ENCODE measurements at places on chromosomes 12 and 14. TPM values are rescaled to one million over a fixed set of nuclear protein-coding genes. Genes with fewer than 3 reads are reported as not detected.

GRCh38 chr12:52306731-52307130, 14.5 kb downstream of the KRT83 start:
- peak; percentile 21 for DNase-seq

- no peak for DNase-seq
Observed at GRCh38 chr12:96077081-96077480, 41.7 kb upstream of the LTA4H start.

- no peak for DNase-seq
Observed at GRCh38 chr12:47750229-47750798, 8.4 kb downstream of the RAPGEF3 start.

DNA sequence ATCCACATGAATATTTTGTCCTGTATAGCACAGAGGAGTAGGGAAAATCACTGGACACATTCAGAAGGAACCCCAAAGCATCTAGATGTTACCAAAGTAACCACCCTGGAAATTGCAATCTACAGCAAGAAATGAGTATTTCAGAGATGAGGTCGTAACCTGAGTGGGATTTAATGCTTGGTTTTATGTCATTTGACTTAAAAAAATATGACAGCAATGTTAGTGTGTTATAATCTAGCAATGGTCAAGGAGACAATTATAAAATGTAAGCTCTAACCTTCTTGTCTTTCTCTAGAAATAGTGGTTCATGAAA, 256.6 kb downstream of the NAV3 start:
- DNase-seq, result no peak

GRCh38 chr12:21849878-21850277, 75.4 kb upstream of the KCNJ8 start:
- DNase-seq, result no peak

DNA sequence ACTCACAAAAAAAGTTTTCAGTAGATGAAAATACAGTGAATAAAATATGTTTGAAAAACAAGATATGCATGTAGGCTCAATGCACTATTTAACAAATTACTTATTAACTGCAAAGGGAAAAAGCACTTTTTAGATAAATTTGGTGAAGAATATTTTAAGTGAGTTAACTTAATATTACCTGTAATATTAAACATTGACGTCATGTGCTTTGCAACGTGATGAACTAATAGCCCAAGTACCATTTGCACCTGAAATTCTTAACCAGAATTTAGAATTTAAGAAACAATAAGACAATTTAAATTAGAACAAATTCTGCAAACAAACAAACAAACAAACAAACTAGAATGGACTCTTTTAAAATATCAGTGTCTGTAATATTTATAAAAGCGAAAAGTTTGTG, 659.0 kb upstream of the NOVA1 start:
- DNase-seq, result no peak

DNA sequence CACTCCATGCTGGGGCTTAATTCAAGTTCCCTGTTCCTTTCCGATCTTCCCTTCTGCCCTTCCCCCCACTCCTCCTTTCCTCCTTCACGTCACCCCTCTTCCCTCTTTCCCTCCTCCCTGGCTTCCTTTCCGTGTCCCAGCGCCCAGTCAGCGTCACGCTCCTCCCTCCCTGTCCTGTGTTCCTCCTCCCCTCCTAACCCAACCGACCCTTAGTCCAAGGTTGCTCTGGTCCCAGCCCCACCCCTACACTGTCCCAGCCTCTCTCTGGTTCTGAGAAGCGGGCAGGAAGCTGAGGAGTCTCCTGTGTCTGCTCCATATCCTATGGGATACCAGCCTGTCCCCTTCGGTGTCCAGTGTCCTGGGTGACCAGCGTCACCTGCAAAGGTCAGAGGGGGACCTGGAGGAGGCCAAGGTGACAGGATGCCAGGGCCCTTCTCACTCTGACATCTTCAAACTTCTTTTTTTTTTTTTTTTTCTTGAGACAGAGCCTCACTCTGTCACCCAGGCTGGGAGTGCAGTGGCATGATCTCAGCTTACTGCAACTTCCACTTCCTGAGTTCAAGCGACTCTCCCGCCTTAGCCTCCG, 56.2 kb upstream of the TSPAN9 start:
- no peak for DNase-seq

DNA sequence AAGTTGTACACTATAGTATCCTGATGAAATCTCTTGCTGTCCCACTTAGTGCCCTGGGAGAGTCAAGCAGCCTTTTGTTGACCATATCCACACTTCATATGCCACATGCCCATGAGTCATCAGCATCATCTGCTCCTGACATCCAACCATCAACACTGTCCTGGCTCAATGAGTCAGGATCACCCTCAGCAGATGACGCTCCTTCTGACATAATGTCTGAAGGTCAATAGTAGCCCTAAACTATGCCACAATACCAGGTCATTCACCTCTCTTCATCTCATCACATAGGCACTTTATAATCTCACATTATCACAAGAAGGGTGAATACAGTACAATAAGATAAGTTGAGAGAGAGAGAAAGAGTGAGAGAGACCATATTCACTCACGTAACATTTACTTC, 369.0 kb upstream of the FAR2 start:
- DNase-seq, result no peak

GRCh38 chr12:2284321-2284813, 231.6 kb downstream of the CACNA1C start:
- DNase-seq, result no peak

- no peak for DNase-seq
Observed at GRCh38 chr14:72745991-72746980, 147.6 kb downstream of the DPF3 start.

The CALM1 gene
- polyA plus RNA-seq, result 642 TPM

DNA sequence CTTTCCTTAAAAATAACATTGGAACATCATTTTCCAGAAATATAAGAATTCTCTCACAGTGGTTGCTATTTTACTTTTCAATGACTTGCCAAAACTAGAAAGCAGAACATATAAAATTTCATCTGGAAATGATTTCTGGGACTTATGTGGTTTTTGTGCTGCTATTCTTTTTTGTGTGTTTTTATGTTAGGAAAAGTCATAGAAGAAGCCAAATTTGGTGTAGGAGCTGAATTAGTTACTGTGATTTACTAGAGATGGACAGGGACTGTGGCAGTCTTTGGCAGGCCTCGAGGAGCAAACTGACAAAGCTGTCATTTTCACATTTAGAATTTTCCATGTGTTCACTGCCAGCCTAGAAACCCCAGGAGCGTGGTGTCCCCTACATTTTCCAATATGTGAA, 38.3 kb upstream of the LDHB start:
- DNase-seq, result no peak

DNA sequence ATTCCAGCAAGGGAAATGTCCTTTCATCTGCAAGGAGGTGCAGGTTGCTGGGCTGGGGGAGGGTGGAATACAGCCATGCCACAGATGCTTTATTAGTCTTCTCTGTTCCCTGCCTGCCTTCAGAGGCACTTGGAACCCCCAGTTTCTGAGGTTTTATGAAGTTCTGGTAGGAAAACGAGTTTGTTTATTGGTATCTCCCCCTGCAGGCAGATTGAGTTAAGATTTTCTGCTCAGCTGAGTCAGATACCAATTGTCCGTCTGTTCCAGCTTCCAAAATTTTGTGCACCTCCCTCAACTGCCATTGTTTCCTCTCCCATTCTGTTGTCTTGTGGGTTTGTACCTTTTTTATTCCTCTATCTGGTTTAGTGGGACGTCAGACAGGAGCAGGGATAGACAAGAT, 155.6 kb downstream of the ETV6 start:
- DNase-seq, result no peak

DNA sequence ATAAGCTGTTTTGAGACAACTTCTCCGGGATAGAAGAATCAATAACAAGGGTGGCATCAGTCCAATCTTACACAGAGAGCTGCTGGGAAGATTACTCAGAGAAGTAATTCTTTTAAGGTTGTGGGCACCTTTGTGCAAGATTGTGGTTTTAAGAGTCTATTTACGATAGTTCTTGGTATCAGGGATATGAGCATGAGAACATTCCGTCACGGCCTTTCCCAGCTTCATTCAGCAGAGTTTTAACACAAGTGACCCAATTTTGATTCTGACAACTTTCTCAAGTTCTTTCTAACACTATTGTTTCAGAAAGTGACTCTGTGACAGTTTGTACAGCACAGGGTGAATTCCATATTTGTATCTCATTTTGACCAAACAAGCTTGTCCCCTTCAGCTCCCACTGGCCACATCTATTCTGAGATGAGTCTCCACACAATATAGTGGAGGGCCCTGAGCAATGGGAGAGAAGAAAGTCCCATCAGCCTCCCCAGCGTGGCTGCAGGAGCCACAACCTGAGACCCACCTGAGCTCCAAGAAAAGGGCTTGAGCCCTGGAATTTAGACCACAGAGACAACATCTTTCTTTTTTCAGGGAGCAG, 869.2 kb downstream of the TMEM121 start:
- DNase-seq, result no peak

The PRPH gene
- polyA plus RNA-seq, result 0.80 TPM

DNA sequence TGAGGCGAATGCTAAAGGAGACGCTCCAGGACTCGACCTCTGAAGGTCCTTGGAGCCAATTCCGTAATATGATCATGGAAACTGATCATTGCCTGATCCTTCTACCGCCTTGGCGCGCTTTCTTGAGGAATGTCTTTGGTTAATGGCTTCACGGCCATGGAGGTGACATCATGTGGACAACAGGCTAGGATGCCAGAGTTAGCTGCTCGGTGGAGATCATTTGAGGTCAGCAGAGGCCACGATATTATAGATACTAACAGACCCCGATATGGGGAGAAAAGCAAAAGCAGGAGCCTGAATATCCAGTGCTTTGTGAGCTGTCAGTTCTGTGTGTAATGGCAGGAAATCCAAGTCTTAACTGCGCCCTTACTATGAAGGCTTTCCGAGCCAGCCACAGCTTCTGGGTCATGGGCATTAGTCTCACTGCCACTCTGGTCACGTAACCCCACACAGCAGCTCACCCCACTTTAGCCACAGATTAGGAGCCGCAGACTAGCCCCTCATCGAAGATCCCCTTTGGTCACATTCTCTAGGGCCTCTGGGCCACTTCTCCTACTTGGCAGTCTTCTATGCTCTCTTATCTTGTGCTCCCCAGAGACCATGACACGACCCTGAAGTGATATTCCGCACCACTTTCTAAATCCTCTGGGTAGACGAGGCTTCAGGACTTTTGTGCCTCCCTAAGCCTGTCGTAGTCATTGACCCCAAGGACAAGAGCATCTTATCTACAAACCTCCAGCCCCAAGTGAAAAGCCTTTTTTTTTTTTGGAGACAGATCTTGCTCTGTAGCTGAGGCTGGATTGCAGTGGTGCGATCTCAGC, 724 bp upstream of the CS start:
- no peak for DNase-seq

The GLT1D1 gene
- polyA plus RNA-seq, result 2.9 TPM

- DNase-seq, result no peak
Observed at GRCh38 chr14:72525087-72525915, 368.6 kb downstream of the DPF3 start.

The SELPLG gene
- 4.0 TPM for polyA plus RNA-seq

DNA sequence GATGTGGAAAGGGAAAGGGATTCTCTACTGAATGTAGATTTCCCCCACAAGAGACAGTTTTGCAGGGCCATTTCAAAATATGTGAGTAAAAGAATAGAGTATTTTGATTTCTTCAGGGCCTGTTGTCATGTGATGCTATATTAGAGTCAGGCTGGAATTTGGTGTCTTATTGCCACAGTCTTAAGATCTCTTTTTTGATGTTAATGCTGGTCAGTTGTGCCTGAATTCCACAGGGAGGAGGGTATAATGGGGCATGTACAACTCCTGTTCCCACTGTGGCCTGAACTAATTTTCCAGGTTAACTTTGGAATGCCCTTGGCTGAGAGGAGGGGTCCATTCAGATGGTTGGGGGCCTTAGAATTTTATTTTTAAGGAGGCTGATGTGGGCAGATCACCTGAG, 111.0 kb upstream of the MAX start:
- no peak for DNase-seq

DNA sequence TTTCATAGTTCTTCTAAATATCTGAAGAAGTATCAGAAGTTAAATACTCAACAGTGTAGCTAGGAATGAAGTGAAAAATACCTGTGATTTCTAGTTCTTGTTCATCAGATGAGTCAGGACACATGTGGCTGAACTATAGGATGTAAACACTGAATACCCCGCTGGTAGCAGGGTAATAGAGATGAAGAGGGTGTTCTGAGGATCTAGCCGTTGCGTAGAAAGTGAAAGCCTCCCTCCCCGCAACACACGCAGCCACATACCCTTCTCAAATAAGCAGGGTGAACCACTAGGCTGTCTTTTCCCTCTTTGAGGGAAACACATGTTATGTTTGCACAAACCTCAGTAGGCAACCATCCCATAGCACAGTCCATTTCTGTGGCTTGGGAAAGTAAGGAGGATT, 16.4 kb upstream of the RNASE12 start:
- no peak for DNase-seq

The TEX52 gene
- polyA plus RNA-seq, result 3.6 TPM

DNA sequence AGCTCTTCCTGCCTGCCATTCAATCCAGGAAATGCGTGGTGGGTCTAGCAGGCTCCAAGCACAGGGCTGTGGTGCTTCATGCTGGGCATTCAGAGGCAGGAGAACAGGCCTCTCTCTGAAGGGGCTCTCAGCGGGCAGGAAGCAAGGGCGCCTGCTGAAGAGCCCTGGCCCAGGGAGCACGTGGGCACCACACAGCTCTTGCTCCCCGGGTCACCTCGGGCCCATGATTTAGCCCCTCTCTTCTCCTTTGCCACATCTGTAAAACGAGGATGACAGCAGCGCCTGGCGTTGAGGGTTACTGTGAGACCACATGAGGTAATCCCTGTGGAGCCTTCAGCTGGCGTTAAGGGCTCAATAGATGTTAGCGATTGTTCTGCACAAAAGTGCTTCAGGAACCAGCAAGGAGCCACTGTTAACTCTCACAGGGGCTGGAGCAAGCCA, 37.6 kb upstream of the SPTLC2 start:
- DNase-seq, result no peak

DNA sequence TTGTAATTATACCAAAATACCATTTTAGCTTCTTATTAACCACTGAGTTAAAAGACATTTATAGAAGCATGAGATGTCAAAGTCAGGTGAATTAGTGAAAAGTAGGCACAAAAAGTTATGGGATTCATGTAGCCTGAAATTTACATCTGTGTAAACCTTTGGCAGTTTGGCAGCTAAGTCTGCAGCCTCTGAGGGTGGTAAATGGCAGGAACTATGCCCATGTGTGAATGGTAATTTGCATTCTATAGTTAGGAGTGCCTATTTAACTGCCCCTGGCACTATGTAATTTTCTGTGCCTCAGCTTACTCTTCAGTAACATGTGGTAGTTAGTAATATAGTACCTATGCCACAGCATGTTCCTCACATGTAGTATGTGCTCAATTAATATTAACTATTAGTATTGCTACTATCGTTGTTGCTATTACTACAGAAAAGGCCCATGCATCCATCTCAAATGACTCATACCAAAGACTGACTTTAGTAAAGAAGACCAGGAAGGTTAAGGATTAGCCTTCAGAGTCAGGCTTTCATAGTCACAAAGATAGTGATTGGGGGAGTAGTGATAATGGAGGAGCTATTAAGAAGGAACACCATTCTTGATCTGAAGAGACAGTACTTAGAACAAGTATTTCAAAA, 258.7 kb upstream of the BTG1 start:
- no peak for DNase-seq

GRCh38 chr12:6262623-6263022, 47.9 kb upstream of the PLEKHG6 start:
- DNase-seq, result no peak

Measured in right lung (tissue), 10 donors.